ENCODE measurements at places on chromosomes 5 and 9.

- no peak for DNase-seq
Measured at GRCh38 chr5:149417711-149418368, 38.7 kb upstream of the IL17B start.

GRCh38 chr9:78826527-78826926, 529.6 kb downstream of the PSAT1 start:
- no peak for DNase-seq

DNA sequence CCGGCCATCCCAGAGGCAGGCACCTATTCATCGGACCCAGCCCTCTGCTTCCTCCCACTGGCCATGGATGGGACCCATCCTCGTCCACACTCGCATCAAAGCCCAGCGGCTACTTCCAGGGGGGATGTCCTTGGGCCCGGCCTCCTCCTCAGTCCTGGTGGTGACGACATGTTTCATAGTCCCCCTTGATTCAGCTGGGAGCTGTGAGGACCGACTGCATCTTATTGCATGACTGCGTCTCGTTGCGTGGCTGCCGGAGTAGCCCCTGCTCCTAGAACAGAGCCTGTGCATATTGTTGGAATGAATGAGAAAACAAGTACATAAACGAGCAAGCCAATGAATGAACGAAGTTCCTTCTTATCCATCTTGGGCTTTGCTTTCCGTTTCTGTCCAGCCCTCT, 12.8 kb downstream of the NCS1 start:
- no peak for DNase-seq

GRCh38 chr5:140563596-140563995, 802 bp downstream of the APBB3 start:
- DNase-seq: no peak

- no peak for DNase-seq
Measured at GRCh38 chr9:92100237-92100911, 14.8 kb downstream of the SPTLC1 start.

- DNase-seq: no peak
Measured at GRCh38 chr9:36789886-36790285, 217.2 kb downstream of the MELK start.

DNA sequence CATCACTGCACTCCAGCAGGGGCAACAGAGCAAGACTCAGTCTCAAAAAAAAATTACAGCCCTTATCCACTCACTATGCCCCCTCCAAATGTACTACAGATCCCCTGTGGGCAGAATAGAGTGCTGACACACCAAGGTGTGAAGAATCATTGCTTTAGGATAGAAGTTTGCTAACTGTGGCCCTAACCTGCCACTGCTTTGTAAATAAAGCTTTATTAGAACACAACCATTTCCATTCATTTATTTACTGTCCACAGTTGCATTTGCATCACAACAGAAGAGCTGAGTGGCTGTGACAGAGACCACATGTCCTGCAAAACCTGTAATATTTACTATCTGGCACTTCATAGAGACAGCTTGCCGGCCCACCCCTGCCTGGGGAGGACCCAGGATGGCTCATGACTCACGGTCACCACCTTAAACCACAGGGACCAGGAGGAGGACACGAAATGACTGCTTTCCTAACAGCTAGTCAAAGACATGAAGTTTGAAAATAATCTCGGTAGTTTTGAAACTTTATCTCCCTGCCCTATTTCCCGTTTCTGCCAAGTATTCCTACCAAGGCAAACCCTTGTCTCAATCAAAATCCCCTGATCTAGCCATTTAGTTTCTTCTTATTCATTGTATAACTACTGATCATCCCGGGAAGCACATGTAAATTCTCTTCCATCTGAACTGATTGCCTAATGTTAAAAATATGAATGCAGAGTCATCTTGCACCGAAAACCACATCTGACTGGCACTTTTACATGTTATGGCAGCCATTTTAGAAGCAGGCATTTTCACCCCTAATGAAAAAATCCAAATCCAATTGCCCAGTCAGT, 206.1 kb downstream of the SLIT3 start:
- DNase-seq: no peak

DNA sequence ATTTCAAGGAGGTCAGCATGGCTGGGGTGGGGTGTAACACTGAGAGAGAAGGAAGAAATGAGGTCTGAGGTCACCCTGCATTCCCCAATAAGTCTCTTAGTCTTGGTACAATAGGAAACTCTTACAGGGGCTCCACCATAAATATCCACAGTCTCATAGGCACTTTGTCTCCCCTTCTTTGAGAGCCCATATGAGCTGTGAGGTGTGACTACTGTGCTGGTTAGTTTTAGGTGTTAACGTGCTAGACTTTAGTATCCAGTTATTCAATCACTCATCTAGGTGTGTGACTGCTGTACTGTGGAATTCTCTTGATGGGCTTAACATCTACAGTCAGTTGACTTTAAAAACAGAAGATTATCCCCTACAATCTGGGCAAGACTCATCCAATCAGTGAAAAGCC, 378.1 kb upstream of the RFX3 start:
- DNase-seq: no peak

DNA sequence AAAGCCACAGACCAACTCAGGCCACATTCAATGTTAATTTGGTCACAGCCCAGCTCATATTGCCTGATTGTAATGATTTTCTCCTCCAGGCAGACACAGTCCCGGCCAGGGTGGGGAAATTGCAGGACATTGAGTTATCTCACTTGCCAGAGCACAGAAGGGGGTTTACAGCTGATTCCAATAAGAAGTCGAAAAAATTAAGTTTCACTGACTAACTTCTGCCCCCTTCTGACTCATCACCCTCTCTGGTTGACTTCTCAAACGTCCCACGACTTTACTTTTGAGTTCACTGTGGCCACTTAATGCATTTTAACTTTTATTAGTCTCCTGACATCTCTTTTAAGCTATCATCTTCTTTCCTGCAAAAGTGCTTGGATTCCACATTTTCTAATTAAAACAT, 321.4 kb upstream of the WWC1 start:
- no peak for DNase-seq

- no peak for DNase-seq
Measured at GRCh38 chr9:68951879-68952659, 61.8 kb downstream of the PRKACG start.

DNA sequence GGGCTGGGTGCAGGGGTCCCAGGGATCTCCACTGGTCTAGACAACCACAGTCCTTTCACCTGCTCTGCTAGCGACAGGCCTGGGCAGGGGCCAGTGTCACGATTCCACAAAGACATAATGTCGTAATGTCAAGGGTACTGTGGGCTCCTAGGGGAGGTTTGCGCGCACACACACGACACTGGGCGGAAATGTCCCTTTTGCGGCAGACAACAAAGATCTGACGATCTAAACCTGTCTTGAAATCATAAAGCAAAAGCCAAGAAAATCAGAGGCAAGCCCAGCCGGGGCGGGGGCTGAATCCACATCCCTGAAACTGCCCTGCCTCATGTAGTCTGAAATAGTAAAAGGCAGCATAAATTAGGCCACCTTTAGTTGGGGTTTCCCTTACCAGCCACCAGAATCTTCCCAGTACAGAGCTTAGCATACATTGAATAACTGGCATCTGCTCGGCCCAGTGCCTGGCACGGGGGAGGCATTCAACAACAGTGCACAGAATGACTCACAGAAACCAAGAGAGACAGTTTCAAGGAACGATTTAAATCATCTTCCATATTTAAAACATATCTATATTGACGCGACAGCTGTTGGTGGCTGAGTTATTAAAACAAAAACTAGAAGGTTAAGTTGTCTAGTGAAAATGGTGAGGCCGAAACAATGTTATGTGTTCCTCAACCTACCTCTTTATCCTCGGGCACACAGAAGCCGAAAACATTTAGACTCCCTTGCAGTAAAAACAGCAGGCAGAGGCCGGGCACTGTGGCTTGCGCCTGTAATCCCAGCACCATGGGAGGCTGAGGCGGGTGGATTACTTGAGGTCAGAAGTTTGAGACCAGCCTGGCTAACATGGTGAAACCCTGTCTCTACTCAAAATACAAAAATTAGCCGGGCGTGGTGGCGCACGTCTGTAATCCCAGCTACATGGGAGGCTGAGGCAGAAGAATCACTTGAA, 151.0 kb downstream of the MYO10 start:
- DNase-seq: no peak

GRCh38 chr5:115170929-115171510, 1.3 kb upstream of the TRIM36 start:
- no peak for DNase-seq

DNA sequence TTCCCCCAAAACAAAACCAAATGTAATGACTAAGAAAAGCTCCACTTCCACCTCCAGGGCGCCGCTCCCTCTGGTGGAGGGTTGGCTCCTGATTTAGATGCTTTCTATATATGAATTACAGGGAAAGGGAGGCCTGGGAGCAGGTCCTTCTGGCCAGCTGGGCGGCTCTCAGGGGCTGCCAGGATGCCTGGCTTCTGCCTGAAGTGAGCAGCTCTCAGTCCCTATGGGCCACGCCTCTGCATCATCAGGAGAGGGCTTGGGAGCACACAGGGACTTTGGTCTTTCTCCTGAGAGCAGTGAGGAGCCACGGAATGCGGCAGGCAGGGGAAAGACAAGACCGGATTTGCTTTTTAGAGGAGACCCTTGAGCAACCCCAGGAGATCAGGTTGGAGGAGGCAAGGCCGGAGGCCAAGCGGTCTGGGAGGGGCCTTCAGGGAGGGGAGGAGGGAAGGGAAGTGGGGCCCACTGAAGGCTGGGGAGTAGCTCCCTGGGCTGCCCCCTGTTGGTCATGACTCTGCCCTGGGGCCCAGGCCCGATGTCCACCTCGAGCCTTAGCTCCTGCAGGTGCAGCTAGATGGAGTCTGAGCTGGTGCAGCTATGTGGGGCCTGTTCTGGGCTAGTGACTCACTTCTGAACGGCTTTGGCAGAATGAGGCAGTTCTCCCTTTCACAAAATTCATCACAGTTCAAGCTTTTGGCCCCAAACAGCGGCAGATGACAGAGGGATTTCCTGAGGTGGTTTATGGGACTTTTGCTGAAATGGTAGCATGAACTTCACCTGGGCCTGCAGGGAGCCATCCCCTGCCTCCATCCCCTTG, 11.3 kb upstream of the GRHPR start:
- DNase-seq: no peak
